ENCODE measurements at places on chromosomes 6 and 20. TPM values are rescaled to one million over a fixed set of nuclear protein-coding genes. Genes with fewer than 3 reads are reported as not detected.

DNA sequence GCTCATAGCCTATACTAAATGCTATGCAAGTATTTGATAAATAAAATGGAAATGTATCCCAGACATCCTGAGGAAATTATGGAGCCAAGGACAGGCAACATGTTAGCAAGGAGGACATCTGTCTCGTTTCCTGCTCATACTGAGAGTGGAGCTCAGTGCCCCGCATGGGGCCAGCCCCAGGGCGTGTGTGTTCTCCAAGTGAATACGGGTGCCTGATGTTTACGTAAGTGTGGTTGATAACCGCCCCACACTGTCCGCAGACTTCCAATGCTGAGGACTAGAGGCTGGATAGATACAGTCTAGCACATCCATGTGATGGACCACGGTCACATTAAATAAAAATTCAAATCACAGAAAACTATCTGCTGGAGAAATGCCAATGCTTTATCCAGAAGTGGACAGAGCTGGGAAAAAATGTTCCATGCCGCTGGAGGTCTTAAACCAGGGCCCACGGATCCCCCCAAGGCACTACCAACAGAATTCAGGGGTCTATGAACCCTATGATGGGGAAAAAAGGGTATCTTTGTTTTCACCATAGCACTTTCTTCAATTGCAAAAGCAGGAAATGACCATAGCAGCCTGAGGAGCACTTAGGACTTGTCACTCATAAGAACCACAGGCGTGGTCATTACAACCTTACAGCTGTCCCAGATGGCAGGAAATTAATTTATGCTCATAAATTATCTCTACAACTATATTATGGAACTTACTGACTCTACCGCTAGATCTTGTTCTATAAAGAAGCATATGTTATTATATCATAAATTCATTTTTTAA lies 24.9 kb downstream of the TGM2 start:
- DNase-seq: no peak

GRCh38 chr20:50120935-50121693 lies 8.2 kb upstream of the UBE2V1 start:
- DNase-seq: peak; percentile 74

DNA sequence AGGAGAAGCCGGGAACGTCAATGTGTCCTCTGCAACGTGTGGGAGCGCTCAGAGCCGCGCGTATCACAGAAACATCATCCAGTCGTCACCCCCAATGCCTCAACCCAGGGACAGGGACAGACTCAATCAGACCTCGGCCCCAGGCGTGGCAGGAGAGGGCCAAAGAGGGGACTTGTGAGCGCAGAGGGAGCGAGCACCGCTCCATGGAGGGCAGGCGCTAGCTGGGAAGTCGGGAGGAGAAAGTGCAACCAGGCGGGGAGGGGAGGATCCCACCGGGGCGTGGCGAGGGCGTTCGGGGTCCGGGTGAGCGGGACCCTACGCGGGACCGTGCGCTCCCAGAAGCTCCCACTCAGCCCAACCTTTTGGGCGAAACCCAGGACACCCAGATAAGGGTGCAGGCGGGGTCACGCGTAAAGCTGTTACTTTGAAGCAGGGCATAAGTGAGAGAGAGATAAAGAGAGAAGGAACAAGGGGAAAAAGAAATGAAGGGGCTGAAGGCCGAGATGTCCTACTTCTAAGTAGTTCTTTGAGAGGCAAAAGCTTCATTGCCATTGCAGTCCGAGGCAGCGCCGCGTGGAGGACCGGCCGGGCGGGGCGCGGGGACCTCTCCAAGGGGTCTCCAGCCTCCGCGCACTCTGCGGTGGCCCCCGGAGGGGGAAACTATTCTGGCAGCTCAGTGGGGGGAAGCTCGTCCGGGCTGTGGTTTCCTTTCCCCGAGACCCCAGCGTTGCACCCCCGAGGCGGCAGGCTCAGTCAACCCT lies 862 bp upstream of the SOBP start:
- DNase-seq: peak; percentile 54

Gene NEDD9
- total RNA-seq: 65.8 TPM

Gene TM9SF4
- total RNA-seq: 69.4 TPM

Gene MRPL14
- total RNA-seq: 30.4 TPM

All from ureter (tissue), 1 donor.